ENCODE measurements at places on chromosomes 11 and 22.

- DNase-seq, result no peak
Observed at GRCh38 chr22:45538281-45538680, 35.6 kb downstream of the FBLN1 start.

DNA sequence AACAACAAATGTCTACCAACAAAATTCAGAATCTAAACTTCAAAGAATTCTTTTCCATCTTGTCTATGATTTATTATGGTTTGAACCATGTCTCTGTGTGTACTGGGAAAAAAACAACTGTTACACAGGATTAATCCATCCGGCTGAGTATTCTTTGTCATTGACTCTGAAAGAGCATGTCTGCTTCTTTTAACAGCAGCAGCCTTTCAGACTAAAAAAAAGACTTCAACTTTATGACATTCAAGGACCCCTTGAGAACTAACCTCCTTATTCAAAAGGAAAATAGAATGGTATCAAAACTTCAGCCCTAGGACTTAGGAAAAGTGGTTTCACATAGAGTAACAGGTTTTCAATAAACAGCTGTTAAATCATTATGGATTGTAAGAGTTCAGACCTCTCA lies 79.9 kb downstream of the MRTFA start:
- no peak for DNase-seq

- peak; percentile 34 for DNase-seq
Observed at GRCh38 chr11:110833033-110833484, 120.8 kb upstream of the ARHGAP20 start.

DNA sequence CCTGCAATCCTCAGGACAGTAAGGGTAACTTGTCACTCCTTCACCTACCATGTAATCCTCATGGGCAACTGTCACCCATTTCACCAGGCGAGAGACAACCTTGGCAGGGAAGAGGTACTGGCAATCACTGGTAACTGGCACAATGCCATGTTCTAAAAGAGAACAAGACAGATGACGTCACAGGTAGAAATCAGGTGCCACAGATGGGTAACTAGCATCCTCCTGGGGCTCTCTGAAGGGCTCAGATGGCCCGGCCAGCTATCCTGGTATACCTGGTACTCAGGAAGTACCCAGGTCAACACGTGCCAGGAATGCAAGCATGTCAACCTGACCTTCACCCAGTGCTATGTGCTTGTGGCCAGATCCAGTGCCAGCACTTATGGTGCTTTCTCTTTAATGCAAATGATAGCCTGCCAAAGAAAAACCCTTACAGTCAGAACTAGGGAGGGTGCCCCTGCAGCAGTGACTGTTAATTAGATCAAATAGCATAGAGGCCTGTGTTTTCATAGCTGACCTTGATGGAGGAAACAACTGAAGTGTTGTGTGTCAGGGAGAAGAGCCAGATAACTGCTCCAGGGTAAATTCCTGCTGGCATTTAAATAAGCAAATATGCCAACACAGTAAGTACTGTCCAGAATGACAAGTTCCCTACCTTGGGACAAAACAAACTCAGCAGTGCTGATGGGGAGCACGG lies 36.2 kb downstream of the THOC5 start:
- DNase-seq, result no peak

DNA sequence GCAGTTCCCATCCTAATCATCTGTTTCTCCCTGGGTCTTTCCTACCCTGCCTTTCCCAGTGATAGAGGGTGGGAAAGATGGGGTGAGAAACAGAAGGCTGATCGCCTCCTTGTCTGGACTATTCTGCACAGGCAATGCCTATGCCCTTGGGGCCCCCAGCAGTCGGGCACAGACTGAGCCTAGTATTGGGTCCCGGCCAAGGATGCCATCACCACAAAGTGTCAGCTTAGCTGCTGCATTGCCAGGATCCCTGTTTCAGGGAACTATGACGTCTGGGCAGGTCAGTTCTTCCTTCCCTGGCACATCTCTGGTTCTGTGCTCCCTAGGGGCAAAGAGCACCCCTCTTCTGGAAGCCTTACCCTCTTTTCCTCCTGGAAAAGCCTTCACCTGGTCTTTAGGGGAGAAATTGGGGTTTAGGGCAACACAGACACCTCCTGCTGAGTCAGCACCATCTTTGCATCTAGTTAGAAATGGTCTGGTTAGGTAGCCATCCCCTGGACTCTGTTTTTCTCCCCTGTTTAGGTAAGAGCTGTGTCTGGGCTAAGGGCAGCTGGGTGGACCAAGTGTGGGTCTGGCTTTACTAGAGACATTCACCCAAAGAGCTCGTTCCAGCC lies 2.1 kb downstream of the ADAMTS8 start:
- DNase-seq, result no peak

DNA sequence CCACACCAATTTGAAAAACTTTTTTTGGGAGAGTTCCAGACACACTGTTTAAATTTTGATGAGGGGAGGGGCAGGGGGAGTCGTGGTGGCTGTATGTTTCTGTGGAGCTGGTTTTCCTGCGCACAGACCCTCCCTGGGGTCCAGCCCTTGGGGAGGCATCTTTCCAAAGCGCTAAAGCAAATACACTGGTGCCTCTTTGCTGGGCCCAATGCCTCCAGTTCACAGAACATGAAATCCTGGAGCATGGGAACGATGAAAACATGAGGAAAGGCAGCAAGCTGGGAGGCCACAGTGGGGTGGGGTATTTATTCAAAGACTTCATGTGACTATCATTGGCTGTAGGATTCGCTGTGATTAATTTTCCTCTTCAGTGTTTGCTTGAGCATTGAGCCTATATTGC lies 135.3 kb downstream of the CCDC34 start:
- no peak for DNase-seq

- no peak for DNase-seq
Observed at GRCh38 chr11:9616042-9616675, 42.7 kb downstream of the WEE1 start.

DNA sequence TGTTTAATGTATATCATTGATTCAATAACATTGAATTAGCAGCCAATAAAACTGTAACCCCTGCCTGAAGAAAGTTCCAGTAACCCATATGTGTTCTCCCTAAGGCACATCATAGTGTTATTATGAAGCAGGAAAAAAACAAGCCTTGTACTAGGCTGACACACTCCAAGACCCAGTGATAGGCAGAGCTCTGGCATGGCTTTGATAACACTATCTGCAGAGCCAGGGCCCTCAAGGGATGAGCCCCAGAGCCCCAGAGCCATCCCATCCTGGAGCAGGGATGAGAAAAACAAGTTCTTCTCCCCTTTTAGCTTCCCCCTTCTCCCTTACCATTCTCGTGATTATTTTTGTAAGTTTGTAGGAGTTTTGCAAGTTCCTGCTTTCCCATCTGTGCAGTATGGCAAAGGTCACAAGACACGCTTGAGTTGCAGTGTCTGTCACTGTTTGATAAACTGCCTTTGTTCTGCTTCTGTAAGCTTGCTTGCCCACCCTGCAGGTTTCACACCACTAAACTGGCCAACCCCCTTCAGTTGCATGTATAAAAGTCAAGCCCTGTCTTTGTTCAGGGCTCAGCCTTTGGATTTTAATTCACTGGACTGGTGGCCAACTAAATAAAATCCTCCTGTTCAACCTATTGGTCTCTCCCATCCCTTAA lies 22.3 kb upstream of the GUCY1A2 start:
- DNase-seq, result no peak

DNA sequence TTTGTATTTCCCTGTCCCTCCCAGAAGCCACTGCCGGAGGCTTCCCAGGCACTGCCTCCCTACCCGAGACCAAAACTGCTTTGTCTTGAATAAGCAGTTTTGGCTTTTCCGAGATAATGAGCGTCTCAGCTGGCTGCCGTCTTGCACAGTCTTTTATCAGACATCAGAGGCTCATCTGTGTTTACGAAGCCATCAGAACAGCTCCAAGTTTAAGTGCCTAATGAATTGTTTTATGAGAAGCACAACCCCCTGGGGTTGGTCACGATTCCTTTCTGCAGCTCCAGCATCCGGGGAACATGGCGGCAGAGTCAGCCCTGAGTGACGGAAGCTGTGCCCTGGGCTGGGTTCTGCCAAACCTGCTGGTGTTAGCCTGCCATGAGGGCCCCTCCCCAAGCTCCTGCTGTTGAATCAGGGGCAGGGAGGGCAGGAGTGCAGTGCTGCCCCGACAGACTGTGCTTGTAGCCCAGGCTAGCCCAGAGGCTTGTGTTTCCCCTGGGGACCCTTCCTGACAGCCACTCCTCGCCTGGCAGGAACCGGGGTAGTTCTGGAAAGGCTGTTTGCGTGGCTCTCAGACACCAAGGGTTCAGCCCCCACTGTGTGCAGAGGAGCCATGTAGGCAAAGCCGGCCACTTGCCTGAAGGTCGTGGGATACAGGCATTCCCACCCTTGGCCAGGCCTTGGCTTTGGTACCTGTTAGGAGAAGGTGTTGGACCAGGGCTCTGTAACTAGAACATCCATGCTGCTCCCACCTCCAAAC lies 96.1 kb downstream of the MORC2 start:
- no peak for DNase-seq

DNA sequence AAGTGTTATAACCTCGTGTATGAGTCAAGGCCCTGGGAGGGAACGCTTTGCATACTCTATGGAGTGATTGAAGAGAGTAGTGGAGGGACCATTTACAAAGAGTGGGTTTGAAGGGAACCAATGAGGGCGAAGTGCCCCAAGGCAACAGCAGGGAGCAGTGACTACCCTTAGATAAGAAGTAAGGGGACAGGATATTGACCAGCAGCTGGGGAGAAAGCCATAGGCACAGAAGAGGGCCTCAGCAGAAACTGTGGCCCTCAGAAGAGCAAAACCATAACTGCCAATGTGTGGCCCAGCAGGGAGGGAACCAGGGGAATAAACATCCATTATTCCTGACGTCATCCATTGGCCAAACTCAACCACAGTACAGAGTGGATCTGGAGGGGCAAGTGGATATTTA lies 24.7 kb downstream of the PARVA start:
- no peak for DNase-seq

DNA sequence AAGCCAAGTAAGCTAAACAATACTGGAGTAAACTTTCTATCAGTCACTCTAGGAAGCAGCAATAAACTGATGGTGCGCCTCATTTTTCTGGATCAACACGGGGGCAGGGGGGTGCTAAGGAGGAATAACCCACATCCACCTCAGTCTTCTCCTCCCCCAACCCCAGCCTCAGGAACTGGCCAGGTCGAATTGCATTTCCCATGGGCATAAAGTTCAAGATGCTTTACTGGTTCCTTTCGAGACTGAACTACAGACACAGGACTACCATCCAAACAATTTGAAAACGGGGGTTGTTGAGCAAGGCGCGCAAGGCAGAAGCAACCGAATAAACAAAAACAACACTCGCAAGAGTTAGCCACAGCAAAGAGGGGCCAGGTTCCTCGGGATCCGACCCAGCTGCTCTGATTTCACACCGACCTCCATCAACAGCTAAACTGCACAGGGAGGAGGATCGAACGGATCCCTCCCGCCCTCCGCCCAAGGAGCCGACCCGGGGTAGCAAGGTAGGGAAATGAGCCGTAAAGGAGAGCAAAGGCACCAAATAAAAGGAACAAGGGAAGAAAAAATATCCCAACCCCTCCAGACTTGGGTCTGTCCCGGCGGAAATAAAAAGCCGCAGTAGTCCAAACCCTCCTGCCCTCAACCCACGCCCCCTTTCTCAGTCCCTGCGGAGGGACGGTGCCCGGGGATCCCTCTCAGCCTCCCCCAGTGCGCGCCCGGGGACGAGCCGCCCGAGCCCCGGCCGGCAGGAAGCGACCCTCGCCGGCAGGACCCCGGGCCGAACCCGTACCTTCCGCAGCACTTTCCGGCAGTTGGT lies 801 bp downstream of the SESN3 start:
- no peak for DNase-seq

DNA sequence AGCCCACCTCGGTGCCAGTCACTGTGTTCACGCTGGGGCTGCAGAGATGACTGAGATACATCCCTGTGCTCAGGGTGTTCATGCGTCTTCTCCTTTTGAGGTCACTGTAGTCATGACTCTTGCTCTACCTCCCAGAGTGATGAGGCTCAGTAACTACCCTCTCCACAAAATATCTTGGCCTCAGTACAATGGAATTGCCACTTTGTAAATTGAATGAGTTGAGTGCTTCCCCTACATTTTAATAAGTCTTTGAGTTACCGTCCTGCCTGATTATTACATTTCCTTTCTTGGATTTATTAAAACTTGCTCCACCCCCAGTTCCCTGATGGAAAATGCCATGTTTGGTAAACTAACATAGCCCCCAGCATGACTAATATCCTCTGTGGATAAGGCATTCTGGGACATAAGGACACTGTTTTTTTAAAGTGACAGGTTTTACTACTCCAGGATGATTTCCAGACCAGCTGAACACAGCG lies 15.9 kb downstream of the PRSS23 start:
- DNase-seq, result no peak

GRCh38 chr22:39925273-39925672 lies 24.4 kb downstream of the GRAP2 start:
- no peak for DNase-seq

GRCh38 chr22:20203142-20203551 lies 52.3 kb upstream of the CCDC188 start:
- DNase-seq, result no peak

DNA sequence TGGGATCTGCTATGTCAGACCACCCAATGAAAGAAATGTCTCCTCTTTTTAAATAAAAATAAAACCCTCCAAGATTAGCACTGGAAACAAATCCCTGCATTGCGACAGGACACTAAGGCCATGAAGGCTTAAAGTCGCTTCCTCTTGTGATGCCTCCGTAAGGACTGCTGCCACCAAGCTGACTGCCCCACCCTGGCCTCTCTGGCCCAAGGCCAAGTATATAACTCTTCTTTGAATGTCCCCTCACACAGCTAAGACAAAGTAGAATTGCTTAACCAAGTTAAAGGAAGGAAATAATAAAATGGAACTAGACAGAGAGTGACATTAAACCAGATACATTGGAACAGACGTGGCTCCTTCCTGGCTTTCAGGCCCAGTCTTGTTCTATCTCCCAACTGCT lies 7.5 kb upstream of the NRGN start:
- no peak for DNase-seq

DNA sequence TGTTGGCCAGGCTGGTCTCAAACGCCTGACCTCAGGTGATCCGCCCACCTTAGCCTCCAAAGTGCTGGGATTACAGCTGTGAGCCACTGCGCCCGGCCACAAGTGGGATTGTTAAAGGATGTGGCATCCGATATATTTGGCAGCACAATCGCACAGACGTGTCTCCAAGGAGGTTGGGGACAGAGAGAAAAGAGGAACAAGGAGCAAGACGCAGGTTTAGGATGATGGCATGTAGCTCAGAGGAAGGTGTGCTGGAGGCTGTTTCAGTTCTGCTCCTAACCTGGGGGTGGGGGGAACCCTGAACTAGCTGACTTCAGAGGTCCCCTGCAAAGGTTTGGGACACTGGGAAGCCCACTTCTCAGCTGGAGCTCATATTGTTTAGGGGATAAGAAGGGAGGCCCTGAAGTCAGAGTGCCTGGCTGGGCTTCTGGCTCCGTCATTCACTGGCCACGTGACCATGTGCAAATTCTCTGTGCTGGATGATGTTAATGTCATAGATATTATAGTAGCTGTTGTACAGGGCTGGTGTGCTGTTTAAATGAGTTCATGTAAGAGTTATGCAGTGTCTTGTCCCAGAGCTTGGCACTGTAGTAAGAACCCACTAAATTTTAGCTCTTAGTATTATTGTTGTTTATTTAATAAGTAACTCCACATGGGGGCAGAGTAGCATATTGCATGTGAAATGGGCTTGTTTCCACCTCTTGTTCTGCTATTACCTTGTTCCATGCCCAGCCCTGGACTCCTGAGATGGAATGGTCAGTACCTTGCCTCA lies 129.7 kb downstream of the ST3GAL4 start:
- peak; percentile 43 for DNase-seq

- no peak for DNase-seq
Observed at GRCh38 chr11:78351979-78352841, 65.4 kb downstream of the GAB2 start.
